ENCODE measurements at places on chromosomes 2 and 18.

- DNase-seq = no peak
Observed at GRCh38 chr2:108182489-108182888, 57.3 kb upstream of the SULT1C3 start.

- no peak for DNase-seq
Observed at GRCh38 chr2:50039445-50039844, 885.1 kb upstream of the FSHR start.

GRCh38 chr2:46498681-46499080 is 19.3 kb downstream of the TMEM247 start:
- DNase-seq = no peak

GRCh38 chr2:200515155-200515554 is 5.3 kb upstream of the KCTD18 start:
- DNase-seq = no peak

GRCh38 chr2:60633615-60634014 is 80.2 kb upstream of the BCL11A start:
- no peak for DNase-seq

DNA sequence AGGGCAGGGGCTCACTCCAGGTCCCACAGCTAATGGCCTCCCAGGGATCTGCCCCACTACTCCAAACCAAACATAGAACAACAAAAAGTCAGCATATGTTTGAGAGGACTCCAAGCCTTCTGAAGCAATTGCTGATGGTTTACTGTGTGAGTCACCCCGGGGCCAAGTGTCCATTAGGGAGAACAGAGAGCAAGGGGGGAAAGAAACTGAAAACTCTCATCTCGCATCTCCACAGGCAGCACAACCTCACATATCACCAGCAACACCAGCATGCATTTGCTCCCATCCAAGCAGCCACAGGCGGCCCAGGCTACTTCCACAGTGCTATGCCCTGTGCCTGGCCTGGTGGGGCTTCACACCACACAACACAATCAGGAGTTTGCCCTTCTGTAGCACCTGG is 39.1 kb downstream of the CYRIA start:
- DNase-seq = peak; percentile 19

DNA sequence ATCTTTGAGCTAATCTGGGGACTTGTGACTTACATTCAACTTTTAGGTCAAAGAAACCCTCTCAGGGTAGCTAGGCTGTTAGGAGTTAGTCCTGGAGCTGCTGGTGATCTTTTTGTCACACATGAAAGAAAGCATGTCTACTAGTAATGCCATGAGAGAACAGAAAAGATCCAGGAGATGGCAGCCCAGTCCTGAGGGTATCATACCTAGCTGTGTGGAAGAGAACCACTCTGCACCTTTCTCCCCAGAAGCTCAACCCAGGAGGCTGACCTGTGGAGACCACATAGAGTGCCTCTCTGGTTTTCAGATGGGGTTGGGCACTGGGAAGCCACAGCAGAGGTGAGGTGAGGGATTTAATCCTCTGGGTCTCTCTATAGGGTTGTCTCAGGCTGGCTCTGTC is 460.2 kb upstream of the UBE2E3 start:
- DNase-seq = peak; percentile 12

- DNase-seq = no peak
Observed at GRCh38 chr2:50529600-50530218, 502.2 kb downstream of the NRXN1 start.

DNA sequence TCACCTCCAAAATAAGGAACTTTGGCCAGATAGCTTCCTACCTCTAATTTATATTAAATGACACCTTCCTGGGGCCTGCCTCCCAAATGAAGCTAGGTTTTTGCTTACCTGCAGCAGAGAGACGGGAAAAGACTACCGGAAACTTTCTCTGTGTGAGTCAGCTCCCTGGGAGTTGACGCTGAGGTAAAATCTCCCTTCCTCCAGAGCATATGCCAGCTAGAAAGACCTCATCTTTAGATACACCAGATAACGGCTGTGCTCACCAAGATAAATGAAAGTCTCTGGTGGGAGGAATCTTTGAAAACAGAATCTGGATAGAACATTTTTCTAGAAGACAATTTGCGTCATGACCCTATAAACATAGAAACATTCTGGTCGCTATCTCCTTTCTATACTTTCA is 99.7 kb upstream of the RFX8 start:
- peak; percentile 21 for DNase-seq

- DNase-seq = no peak
Observed at GRCh38 chr2:84986018-84986417, 15.1 kb downstream of the KCMF1 start.

DNA sequence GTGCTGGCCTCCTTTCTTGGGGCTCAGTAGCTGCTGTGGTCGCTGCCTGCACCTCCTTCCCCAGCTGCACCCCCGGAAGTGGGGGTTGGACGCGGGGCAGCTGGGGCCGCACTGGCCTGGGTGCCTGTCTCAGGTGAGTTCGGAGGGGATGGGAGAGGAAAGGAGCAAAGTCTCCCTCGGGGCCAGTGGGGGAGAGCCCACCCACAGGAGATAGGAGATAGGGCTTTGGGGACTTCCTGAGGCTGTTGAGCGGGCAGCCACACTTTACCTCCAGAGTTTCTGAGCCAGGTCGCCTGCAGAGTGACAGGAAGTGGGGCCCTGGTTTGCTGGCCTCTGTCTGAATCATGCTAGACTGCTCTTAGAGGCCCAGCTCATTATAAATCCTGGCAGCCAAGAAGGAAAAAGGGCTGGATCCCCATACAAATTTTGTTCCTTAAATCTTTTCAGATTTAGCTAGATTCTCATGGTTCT is 8.1 kb downstream of the MBP start:
- no peak for DNase-seq

- peak; percentile 49 for DNase-seq
Observed at GRCh38 chr2:187581125-187581896, 27.1 kb upstream of the TFPI start.

- DNase-seq = no peak
Observed at GRCh38 chr2:37753758-37754157, 82.3 kb upstream of the CDC42EP3 start.

DNA sequence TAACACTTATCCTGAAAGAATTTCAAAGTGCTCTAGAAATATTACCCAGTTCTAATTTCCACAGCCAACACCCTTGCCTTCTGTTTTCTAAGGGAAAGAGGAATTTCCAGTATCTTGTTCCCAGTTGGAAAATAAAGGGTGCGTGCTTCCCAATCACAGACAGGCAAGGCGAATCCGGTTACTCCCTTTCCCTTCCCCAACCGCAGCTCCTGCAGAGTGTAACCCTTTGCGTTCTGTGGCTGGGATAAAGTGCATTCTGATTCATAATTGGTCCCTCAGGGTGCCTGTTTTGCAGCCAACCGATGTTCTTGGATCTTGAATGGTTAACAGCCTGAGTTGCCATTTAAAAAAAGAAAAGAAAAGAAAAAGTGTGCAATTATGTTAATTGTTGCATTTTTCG is 40.6 kb upstream of the PGAP1 start:
- peak; percentile 29 for DNase-seq

DNA sequence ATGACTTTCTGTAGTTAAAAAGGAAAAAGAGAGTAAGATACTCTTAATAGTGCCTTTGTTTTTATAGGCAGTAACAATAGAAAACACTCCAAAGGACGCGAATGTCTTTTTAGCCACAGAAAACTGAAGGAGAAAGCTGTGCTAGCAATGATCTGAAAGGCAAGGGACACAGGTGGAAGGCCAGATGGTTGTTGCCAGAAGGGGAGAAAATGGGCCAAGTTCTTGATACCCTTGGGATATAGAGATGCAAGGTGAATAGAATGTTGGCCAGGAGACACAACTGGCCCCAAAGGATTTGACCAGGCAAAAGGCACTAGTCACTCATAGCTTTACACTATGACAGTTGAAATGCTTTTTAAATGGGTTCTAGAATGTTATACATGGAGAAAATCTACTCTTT is 180.0 kb downstream of the NRXN1 start:
- DNase-seq = no peak

GRCh38 chr2:12051831-12052230 is 305.4 kb downstream of the LPIN1 start:
- no peak for DNase-seq

GRCh38 chr18:6604573-6604941 is 125.0 kb upstream of the ARHGAP28 start:
- DNase-seq = no peak

DNA sequence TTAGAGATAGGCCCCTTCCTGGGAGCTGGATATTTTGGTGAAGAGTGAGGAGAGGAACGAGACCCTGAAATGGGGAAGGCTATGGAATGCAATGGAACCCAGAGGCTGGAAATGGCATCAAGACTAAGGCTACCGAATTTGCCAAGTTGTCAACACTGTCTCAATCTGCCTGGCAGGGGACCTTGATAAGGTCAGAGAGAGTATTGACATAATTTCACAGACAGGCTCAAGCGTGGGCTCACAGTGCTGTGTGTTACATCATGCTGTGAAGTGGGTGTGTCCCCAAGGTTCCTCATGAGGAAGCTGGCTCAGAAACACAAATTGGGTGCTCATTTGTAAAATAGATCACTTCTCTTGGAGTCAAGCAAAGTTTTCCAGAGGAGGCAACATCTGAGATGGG is 51.8 kb upstream of the CYRIA start:
- DNase-seq = no peak

- no peak for DNase-seq
Observed at GRCh38 chr2:211903961-211904360, 634.6 kb downstream of the ERBB4 start.

GRCh38 chr2:218822622-218823021 is 9.0 kb downstream of the PRKAG3 start:
- DNase-seq = no peak

DNA sequence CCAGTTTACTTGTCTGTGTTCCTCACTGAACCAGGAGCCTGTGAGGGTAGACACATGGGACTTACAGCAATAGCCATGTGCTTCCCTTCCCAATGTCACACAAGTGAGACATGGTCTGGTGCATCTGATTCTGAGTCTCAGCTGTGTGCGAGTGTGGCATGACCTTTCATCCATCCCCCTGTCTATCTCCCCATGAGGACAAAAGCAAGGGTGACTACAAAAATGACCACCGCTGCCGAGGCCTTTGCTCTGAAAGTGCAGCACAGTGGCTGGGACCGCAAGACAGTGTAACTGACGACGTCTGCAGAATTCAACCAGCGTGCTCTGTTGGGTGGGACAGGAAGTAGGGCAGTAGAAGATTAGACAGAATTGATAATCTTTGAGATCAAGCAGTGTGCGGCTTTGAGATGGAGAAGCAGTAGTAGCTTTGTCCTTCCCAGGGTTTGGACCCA is 50.5 kb downstream of the RAB31 start:
- DNase-seq = no peak

GRCh38 chr2:46269544-46270273 is 27.5 kb upstream of the EPAS1 start:
- DNase-seq = no peak

GRCh38 chr2:43423941-43424261 is 171.9 kb downstream of the THADA start:
- DNase-seq = no peak

DNA sequence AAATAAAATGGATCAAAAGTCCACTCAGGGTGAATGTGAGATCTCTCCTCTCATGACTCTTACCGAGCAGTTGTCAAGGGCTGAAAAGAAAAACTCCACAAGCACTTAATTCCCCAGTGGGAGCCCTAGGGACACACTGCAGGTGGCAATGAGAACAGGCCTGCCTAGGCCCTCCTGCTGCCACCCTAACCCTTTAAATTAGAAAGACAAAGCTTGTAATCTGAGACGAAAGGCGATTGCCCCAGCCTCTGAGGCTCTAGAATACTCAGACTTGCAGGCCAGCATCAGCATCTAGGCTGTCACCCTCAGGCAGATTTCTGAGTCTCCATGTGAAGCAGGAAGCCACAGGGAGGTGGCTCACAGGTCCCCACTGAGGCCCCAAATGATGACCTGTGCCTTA is 457.0 kb upstream of the MYT1L start:
- no peak for DNase-seq

GRCh38 chr2:222671259-222672067 is at the start of gene MOGAT1:
MOGAT1 (plus strand) TSS chr2:222671658; CDS start chr2:222671786, 128 bp downstream.
- DNase-seq = no peak

GRCh38 chr18:4068552-4069158 is 386.5 kb downstream of the DLGAP1 start:
- peak; percentile 50 for DNase-seq

DNA sequence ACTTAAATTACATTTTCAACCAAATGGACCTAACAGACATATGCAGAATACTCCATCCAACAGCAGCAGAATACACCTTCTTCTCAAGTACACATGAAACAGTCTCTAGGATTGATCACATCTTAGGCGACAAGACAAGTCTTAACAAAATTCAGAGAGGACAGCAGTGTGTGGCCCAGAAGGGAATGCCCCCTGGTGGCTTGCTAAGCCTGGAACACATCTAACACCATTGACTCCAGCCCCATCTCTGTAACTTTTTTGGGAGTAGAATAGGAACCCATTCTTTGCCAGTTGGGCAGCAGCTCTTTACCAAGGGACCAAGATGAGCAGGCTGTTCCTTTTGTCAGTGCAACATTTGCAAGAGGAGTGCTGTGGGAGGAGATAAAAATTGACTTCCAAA is 249.9 kb downstream of the PLCL1 start:
- peak; percentile 40 for DNase-seq

DNA sequence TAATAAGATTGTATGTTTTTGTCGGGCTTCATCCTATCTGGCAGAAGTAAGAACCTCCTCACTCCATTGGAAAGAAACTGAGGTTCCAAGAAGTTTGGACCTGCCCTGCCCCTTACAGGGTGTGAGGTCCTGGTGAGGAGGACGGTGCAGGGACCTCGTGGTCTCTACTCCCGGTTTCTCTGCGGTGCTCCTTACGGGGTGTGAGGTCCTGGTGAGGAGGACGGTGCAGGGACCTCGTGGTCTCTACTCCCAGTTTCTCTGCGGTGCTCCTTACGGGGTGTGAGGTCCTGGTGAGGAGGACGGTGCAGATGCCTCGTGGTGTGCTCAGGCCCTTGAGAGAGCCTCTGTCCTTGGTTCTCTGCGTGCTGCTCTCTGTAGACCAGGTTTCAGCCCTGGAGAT is 5.2 kb downstream of the CTDP1 start:
- no peak for DNase-seq

GRCh38 chr2:191166111-191166755 is 15.4 kb upstream of the STAT4 start:
- peak; percentile 96 for DNase-seq

- no peak for DNase-seq
Observed at GRCh38 chr2:143169105-143169504, 39.9 kb downstream of the ARHGAP15 start.

DNA sequence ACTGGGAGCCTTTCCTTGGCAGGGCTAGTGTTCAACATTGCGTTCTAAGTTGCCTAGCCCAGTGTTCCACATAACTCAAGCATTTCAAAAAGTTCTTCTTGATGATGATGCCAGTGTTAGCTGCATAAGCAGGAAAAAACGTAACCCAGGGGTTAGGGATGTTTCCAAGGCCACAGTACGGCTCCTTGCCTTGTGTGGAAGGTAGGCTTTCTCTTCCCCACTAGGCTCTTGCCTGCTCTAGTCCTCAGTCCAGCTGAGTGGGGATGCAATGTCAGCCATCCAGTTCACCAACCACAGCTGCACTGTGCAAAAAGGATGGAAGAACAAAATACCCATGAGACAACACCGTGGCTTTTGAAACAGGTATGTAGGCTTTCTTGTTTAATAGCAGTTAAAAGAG is 28.0 kb upstream of the CYP26B1 start:
- no peak for DNase-seq

GRCh38 chr2:241858206-241859016 is at the start of gene PDCD1:
PDCD1 (minus strand) TSS chr2:241858894; CDS start chr2:241858838, 56 bp downstream.
- DNase-seq = no peak

Measured in dermis microvascular lymphatic vessel endothelial cell (primary cell).